ENCODE measurements at places on chromosomes 5 and 9.

DNA sequence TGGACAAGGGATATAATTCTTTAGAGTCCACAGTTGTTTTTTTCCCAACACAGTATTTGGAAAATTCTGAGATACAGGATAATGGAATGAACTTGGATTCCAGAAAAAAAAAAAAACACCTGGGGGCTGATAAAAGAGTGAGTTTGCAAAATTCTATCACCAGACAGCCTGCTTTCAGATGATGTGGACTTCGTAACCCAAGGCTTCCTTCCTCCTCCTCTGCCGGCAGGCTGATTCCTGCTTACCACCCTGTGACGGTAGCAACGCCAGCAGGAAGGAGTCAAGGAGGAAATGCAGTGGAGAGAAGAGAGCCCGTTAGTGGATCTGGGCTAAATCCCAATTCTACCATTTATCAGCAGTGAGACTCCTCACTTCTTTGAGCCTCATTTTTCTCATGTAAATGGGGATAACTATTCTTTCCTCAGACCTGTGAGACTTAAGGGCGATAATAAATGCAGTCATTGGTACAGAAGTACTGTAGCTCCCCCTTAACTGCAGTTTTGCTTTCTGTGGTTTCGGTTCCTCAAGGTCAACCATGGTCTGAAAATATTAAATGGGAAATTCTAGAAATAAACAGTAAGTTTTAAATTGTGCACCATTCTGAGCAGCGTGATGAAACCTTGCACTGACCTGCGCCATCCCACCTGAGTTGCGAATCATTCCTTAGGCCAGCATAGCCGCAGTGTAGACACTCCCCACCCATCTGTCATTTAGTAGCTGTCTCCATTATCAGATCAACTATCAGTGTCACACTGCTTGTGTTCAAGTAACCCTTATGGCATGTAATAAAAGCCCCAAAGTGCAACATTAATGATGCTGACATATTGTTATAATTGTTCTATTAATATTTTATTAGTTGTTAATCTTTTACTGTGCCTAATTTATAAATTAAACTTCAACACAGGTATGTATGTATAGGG lies 71.4 kb downstream of the DCP2 start:
- DNase-seq = no peak

DNA sequence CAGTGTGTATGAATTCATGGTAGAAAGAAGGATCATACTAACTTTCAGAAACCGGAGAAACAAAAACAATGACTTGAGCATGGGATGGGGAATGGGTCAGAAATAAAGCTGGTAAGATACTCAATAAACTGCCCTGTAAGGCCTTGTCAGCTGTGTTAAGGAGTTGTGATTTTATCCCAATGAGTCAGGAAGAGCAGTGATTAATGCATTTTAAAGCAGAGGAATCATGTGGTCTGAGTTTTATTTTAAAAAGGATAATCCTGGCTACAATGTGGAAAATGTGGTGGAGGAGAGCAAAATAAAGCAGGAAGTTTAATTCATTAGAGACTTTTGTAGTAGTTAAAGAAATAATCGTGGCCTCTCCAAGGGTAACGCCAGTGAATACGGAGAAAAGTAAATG lies 28.7 kb downstream of the DHX29 start:
- DNase-seq = no peak

DNA sequence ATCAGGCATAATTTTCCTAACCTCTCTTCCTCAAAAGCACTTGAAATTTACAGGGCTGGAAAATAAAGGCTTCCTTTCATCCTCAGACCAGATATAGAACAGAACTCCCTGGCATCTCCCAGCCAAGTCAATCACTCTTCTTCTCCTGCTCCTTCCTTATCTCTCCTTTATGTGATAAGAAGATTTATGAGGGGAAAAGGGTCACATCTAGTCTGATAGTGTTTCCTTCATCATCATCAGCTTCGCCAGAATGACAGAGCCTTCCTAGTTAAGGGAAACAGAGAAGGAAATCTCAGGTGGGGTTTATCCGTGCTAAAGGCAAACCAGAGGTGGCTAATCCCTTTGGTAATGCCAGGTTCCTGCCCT lies 36.2 kb downstream of the LIX1 start:
- DNase-seq = no peak

GRCh38 chr9:4366591-4367330 lies 66.9 kb upstream of the GLIS3 start:
- no peak for DNase-seq

- no peak for DNase-seq
These were observed 4.3 kb upstream of the AGPAT2 start for GRCh38 chr9:136691316-136692184.
